ENCODE measurements at places on chromosomes 7 and 10. TPM values are rescaled to one million over a fixed set of nuclear protein-coding genes. Genes with fewer than 3 reads are reported as not detected.

DNA sequence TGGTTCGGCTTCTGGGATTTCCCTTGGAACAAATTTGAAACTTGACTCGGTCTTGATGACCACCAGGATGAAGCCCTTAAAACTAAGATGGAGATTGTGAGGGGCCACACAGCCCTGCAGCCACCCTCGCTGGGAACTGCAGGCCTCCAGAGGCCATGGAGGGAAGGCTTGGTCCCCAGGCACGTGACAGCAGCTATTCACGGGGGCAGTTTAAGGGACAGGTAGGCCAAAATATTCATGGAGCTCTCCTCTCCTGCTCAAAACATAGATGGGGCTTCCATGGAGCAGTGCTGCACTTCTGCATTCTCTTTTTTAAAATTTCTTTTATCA is 137.0 kb downstream of the ADCY1 start:
- DNase-seq = no peak

GRCh38 chr10:129193148-129193547 is 273.9 kb upstream of the MGMT start:
- no peak for DNase-seq

- no peak for DNase-seq
Measured at GRCh38 chr7:123769371-123769770, 20.6 kb upstream of the WASL start.

GRCh38 chr7:128104108-128104742 is 73.0 kb upstream of the LRRC4 start:
- DNase-seq = no peak

- DNase-seq = no peak
Measured at GRCh38 chr10:74137992-74138391, 12.6 kb downstream of the AP3M1 start.

DNA sequence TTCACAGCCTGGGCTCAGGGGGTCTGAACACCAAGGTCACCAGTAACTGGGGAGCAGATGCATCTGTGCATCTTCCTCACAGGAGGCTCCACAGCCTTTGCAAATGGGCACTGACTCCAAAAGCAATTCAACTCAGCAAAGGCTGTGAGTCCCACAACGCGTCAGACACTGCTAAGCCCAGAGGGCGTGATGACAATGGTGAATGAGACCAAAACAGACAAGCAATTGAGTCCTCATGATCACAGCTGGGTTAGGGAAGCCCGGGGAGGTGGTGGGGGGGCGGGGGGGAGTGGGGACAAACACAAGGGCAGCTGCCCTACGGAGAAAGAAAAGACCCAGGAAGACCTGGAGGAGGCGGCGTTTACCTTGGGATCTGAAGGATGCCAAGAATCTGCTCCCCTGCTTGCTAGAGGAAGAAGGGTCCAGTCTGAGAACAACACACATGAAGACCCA is 61.6 kb upstream of the RNF32 start:
- no peak for DNase-seq

DNA sequence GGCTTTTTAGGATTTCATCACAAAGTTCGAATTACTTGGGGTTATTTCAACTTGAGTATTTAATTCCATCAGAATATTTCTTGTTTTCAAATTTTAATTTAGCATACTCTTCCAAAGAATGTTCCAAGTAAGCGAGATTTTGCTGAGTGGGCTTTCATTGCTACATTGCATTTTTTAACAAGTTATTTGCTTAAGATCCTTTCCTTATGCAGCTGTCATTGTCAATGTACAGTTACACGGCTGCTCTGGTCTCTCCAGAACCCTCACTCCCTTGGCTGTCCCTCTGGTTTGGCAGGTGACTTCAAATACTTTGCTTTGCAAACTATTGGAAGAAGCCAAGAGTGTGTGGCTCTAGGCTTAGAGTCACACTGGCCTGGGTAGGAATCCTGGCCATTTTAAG is 80.0 kb downstream of the CFAP58 start:
- DNase-seq = no peak

GRCh38 chr7:110131344-110131743 is 959.6 kb upstream of the LRRN3 start:
- DNase-seq = no peak

DNA sequence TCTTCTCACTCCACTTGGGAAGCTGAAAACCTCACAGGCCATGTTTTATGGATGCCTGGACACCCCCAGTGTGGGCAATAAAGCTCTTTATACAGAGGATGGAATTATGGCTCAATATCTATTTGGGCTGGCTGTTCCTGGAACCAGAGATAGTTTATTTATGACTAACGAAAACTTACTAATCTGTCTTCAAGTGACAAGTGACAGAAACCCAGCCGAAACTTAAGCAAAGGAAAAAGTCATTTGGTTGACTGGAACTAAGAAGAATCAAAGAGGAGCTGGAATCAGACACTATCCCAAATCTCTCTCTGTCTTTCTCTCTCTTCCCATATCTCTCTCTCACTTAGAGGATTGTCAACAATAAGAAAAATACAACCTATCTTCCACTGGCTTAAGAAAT is 78.3 kb upstream of the CDK6 start:
- DNase-seq = no peak

Gene ZCCHC24
- total RNA-seq = 0.24 TPM

Gene PLEKHA8
- 7.1 TPM for total RNA-seq

Gene LIPJ
- total RNA-seq = 0.11 TPM

Gene PRTFDC1
- 7.4 TPM for total RNA-seq

Gene ZNF33B
- 13.7 TPM for total RNA-seq

Gene NOS3
- total RNA-seq = 0.32 TPM
